ENCODE measurements at places on chromosomes 11 and 22.

DNA sequence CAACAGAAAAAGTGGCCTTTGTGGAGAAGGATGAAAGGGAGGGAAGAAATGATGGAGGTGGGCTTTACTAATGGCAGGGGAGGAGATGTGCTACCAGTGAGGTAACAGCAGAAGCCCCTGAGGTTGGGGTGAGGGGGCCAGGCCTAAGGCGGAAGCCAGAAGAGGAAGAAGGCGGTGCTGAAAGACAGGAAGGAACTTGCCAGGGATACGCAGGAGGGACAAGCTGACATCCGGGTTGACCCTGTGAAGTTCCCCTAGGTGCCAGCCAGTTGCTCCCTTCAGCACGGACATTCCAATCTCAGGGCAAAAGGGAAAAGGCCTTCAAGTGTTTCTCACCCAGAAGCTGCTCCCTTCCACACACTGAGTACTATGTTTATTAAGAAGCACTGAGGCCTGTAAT lies 2.3 kb upstream of the TIRAP start:
- DNase-seq = no peak

DNA sequence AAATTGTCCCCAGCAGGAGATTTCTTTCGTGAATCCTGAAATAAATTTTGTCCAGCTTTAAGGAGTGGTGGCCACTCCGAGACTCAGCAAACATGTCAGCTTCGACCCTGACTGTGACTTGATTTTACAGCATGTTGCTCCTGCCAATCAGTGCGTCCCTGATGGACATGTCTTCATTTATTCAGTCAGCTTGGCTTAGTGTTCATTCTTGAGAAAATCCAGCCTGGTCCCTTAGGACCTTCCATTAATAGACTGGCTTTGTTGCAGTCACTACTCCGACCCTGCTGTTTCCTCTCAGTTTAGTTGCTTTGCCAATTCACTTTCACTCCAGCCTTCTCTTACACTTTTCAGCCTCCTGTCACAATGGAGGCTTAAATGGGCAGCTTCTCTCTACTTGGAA lies 30.5 kb downstream of the TMPRSS5 start:
- DNase-seq = no peak

GRCh38 chr11:87002918-87003317 lies 34.8 kb upstream of the TMEM135 start:
- DNase-seq = no peak

DNA sequence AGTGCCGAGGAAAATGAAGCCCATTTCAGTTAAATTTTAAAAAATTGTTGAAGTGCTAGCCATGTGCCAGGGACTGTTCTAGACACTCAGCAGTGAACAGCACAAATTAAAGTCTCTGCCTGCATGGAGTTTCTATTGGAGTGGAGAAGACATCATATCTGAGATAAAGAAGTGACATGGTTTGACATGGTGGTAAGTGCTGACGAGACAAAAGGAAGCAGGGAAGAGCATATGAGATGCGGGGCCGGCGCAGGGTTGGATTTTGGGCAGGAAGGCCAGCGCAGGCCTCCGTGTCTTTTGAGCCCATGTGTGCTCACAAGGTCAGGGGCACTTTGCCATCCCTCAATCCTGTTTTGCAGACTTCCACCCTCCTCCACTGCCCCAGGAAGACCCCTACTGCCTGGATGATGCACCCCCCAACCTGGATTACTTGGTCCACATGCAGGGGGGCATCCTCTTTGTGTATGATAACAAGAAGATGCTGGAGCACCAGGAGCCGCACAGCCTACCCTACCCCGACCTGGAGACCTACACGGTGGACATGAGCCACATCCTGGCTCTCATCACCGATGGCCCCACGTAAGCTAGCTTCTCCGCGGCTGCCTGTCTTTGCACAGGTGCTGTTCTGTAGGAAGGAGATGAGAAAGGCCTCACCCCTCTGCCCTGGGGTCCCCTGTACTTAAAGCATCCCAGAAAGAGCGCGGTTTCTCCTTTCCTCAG lies 29.6 kb downstream of the AMPD3 start:
- DNase-seq = no peak

GRCh38 chr11:57054817-57055216 lies 66.1 kb downstream of the OR5AK2 start:
- DNase-seq = no peak

DNA sequence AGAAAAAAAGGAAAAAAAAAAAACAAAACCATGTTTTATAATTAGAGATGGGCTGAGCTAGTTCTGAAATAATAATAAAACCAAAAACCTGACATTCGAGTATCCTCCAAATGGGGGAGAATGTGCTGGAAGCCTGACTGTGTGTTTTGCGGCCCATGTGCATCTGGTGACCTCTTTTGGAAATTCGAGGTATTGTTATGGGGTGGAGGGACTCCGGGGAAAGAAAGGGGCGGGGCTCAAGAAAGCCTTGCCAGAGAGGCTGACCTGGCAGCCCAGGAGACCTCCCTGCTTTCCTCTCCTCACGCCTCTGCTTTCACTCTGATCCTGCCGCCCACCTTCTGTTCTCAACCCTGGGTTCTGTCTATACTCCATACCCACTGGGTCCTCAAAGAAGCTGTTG lies 72.9 kb downstream of the CTTN start:
- DNase-seq = peak; percentile 15

GRCh38 chr22:31953261-31953660 lies 8.9 kb downstream of the YWHAH start:
- DNase-seq = no peak

- DNase-seq = no peak
Observed at GRCh38 chr11:119752946-119753345, 23.9 kb upstream of the NECTIN1 start.
